Mesangial cell (primary cell): ENCODE measurements at places on chromosomes 5 and 9. TPM values are rescaled to one million over a fixed set of nuclear protein-coding genes. Genes with fewer than 3 reads are reported as not detected.

The LCN9 gene
- total RNA-seq, result not detected in 2 replicates

The RBM18 gene
- 6.2 and 9.0 TPM in 2 replicates for total RNA-seq

The BTNL8 gene
- total RNA-seq, result not detected in 2 replicates

The INSL6 gene
- total RNA-seq, result not detected in 2 replicates

The PCDHA6 gene
- total RNA-seq, result 1.0 TPM in 1 of 2 replicates, not detected in the other

The PPP3R2 gene
- not detected in 2 replicates for total RNA-seq

The NUDT12 gene
- 4.6 and 4.7 TPM in 2 replicates for total RNA-seq

The DMGDH gene
- 0.33 and 3.3 TPM in 2 replicates for total RNA-seq

The PCDHA1 gene
- under 0.01 and 0.16 TPM in 2 replicates for total RNA-seq

The LRRC19 gene
- under 0.01 TPM in 1 of 2 replicates, not detected in the other for total RNA-seq

The NMUR2 gene
- total RNA-seq, result 0.13 and 0.16 TPM in 2 replicates

The IFNA6 gene
- total RNA-seq, result not detected in 2 replicates
